ENCODE measurements at places on chromosomes 3 and 15. TPM values are rescaled to one million over a fixed set of nuclear protein-coding genes. Genes with fewer than 3 reads are reported as not detected.

- no peak for DNase-seq
These were observed 65.0 kb downstream of the CLDN11 start for GRCh38 chr3:170483485-170484262.

The GOLGA8A gene
- 264 TPM for total RNA-seq

The ATP13A4 gene
- 0.31 TPM for total RNA-seq

- no peak for DNase-seq
These were observed 123.1 kb upstream of the UMPS start for GRCh38 chr3:124607163-124607562.

The VGLL3 gene
- total RNA-seq = not detected

The C2CD4B gene
- total RNA-seq = 0.83 TPM

GRCh38 chr3:94429517-94429916 is 366.7 kb downstream of the NSUN3 start:
- DNase-seq = no peak

The C3orf49 gene
- not detected for total RNA-seq

- no peak for DNase-seq
These were observed 137.6 kb downstream of the SRGAP3 start for GRCh38 chr3:9111866-9112265.

The TRPM1 gene
- not detected for total RNA-seq
